ENCODE measurements at places on chromosomes 1 and 21.

- DNase-seq: no peak
Observed at GRCh38 chr1:108814343-108815125, 42.4 kb downstream of the AKNAD1 start.

GRCh38 chr1:15835205-15835740, 12.2 kb upstream of the SPEN start:
- no peak for DNase-seq

DNA sequence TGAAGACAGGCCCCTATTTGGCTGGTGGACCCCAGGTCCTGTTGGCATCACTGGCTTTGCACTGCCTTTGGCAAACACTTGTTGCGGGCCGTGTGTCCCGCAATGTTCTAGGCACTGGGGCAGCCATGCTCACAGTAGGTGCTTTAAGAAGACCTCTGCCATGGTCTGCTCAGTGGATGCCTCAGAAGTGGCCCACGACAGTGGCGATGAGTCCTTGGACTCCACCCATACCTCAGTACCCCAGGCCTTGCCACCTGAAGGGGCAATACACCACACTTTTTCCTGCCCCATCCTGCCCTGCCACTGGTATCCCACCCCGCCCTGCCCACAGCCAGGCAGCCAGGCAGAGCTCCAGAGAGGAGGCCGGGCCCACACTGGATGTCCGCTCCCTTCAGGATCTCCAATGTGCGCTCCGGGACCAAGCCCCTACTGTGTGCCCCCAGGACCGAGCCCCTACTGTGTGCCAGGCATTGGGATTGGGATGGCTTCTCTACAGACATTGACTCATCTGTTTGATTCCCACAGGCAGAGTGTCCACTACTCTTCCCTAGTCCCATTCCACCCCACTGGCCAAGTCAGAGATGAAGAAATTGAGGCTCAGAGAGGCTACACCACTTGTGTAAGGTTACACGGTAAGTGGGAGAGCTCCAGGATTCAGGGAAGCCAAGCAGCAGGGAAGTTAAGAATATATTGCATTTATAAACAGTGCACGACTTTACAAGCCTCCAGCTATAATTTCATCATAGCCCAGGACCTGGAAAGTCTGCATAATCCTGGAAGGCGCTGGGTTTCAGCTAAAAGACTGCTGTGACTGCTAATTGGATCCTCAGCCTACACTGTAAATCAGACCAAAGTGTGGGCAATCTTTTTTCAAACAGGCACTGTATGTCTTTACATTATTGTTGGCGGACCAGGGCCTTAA, 101.6 kb downstream of the DMRTB1 start:
- no peak for DNase-seq

DNA sequence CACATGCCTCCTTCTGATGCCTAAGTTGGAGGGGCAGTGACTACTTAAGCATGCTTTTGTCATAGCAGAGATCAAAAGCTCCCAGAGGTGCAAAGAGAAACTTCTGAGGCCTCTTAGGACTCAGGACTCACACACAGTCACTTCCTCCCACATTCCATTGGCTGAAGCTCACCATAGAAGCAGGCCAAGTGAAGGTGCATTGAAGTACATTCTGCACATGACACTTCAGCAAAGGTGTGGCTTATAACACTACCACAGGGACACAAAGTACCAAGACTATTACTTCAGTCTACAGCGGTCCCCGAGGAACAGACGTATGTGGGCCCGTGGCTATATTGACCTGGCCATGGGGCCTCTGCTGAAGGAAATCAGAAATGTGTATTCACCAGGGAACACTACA, 2.5 kb upstream of the POGK start:
- no peak for DNase-seq

DNA sequence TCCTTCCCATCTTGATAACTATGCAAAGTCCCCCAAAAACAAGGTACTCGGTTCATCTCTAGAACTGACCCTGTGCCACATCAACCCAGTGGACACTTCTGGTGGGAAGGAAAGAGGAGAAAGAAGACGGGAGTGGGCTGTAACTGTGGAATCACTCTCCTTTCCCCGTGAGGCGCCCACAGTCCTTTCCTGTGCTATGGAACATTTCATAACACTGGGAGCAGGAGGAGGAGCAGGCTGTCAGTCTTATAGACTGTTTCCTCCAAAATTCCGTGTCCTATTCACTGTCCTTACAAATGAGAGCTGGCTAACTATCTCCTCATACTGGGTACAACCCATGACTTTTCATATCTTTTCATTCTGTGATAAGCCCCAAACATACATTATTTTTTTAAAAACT, 40.7 kb downstream of the PLEKHA6 start:
- DNase-seq: no peak

DNA sequence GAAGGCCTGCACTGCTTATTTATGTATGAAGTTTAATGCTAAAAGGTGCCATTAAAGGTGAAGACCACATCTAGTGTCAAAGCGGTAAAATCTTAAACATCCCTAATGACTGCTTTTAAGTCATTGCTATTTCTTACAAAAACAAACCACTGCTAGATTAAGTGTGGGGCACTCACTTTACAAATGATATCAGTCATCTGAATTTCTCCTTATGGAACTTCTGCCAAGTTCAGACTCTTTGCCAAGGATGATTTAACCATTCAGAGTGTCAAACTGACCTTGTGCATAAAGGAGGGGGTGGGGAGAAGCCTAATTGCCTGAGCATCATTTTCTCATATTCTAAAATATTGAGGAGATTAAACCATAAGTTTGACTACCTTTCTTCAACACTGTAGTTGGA, 271.5 kb downstream of the TGFB2 start:
- DNase-seq: no peak

DNA sequence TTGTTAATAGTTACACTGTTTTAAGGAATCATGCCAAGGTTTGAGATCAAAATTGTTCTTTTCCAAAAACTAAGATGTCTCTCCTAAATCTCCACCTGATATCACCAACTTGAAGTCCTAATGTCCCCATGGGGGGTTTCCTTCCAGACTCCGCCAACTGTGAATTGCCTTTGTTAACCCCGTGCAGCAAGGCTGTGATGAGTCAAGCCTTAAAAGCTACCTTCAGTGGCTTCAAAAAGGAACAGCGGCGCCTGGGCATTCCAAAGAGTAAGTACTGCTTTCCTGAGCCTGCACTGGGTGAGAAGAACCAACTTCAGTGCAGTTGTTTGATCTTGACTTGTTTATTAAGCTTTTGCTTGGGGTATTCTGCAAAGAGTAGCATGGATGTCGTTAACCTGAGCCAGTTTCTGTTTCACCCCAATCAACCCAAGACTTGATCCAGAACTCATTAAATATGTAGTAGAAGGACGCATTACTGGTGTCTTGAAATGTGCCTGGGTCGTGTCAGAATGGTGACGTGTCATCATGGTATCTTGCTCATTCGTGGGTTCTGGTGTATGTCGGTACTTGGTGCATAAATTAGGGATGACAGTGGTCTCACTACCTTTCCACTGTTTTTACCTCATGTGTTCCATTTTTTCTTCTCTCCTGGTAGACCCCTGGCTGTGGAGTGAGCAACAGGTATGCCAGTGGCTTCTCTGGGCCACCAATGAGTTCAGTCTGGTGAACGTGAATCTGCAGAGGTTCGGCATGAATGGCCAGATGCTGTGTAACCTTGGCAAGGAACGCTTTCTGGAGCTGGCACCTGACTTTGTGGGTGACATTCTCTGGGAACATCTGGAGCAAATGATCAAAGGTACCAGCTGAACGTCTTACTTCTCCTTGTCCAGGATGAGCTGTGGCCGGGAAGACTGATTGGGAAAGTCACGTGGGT, 8.7 kb downstream of the ETS2 start:
- DNase-seq: no peak

DNA sequence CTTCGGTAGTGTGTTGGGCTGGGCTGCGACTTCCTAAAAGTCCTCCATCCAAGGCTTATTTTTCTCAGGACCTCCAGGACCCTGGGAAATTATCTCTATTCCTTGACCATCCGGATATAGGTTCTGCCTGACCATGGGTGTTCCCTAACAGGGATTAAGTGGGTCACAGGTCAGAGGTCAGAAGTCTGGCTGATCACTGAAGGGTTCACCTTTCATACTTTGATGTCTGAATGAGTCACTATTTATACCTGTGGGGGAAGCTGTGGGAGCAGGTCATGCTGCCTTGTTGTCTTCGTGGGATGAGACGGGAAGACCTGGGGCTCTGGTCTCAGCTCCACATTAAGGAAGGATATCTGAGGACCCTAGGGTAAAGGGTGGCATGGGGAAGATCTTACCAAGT, 65.0 kb upstream of the ETV3 start:
- DNase-seq: no peak

DNA sequence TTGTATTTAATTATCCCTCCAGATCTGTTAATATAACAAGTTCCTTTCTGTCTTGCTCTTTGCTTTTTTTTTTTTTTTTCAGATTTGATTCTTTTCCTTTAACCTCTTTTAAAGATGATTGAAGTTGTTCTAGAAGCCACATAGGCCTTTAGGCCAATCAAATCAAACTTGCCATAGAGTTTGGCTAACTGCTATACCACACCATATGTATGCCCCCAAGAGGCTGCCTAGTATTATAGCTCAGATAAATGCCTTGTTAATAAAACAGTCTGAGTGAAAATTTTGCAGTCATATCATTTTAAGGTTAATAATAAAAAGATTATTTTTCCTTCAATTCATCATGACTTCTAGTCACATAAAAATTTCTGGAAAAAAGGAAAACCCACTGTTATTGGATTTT, 696.0 kb upstream of the CHRM3 start:
- DNase-seq: no peak

DNA sequence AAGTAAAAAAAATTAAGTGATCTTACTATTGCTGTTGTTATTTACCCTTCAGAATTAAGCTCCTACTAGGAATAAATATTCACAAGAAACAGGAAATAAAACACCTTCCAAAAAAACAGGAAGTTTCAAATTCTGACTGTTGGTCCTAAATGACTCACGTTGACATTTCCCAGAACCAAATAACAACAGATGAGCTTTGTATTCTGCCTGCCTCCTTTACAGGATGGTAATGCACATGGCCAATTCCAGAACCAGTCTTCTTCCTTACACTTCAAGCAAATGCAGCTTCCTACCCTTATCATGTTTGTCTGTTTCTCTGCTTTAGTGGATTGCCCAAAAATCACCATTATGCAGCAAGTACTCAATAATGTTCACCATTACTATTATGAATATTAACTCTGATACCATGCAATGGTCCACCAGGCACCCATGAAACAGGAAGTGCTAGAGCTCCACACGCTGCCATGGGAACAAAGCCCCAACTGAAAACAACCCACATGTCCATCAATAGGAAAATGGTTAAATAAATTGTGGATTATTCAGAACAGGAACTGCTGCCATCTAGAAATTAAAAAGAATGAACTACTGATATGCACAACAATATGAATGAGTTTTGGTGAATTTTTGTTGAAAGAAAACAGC, 8.9 kb downstream of the CASP9 start:
- DNase-seq: no peak

GRCh38 chr1:221644145-221644448, 97.8 kb downstream of the DUSP10 start:
- DNase-seq: no peak

DNA sequence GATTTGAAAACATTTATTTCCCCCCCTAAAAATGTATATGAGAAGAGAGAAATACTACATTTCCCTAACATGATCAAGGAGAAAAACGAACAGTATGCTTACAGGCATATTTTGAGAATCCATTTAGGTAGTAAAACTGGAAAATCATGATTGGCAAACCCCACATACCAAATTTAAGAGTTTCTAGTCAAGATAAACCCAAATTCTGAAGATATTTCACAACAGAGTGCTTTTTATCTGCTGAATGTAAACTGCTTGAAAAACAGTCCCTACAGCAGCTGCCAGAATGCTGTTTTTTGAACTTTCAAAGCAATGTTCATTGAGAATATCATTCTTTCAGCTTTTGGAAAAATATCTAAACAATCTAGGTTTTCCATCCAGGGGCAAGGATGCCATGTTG, 31.0 kb downstream of the ASH1L start:
- no peak for DNase-seq

- no peak for DNase-seq
Observed at GRCh38 chr1:240295811-240296210, 204.1 kb downstream of the FMN2 start.

GRCh38 chr21:26001356-26001755, 169.2 kb downstream of the APP start:
- no peak for DNase-seq

DNA sequence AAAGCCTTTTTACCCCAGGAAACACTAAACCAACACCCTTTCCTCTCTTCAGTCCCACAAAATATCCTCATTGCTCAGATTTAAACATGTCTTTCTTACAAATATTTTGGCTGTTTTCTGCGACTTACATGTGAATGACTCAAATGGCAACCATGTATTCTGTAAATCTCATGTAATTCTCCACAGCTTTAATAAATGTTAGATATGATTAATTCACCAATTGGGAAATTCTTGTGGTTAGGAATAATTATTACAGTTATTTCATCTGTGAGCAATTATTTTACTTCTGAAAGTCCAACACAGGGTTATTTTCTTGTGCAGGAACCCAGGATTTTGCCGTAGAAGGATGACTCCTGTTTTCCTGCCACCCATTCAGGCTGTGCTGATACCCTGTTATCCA, 431.5 kb downstream of the LMO4 start:
- no peak for DNase-seq

GRCh38 chr21:18499761-18500376, 96.3 kb upstream of the TMPRSS15 start:
- DNase-seq: peak; percentile 27

GRCh38 chr1:201181726-201182125, 8.9 kb upstream of the IGFN1 start:
- DNase-seq: no peak

- no peak for DNase-seq
Observed at GRCh38 chr1:71080230-71080738, 551 bp downstream of the ZRANB2 start.

GRCh38 chr1:74673351-74674111, at the start of gene ERICH3:
ERICH3 (minus strand) TSS chr1:74673792; CDS start chr1:74673519, 273 bp downstream.
- DNase-seq: no peak

DNA sequence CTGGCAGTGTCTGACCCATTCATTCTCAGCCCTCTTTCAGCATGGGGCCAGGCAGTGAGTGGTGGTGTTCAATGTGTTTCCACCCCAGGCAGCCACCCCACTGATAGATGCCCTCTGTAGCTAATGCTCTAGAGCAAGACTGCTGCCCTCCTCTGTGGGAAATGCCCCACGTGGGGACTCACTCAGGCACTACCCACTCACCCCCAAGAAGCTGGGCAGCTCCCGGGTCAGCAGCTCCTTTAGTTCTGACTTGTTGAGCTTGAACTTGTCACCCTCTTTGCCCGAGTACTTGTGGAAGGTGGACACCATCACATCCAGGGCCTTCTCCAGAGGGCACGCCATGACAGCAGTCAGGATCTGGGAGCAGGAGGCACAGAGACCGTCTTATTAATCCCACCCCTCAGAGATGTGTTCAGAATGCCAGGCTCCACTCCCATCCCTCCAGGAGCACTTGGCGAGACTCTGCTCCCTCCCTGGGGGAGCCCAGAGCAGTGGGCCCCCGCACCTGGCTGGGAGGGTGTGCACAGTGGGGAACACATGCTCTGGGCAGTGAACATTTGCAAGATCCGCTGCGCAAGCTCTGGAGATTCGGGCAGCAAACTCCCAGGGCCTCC, 1.0 kb downstream of the S100A4 start:
- DNase-seq: no peak

- DNase-seq: no peak
Observed at GRCh38 chr1:2575801-2576663, 10.5 kb upstream of the PRXL2B start.

- no peak for DNase-seq
Observed at GRCh38 chr1:203765029-203765837, at the start of gene LAX1. LAX1 (plus strand) TSS chr1:203765183; CDS start chr1:203765566, 383 bp downstream.

- no peak for DNase-seq
Observed at GRCh38 chr1:154845879-154846278, 24.2 kb downstream of the KCNN3 start.

GRCh38 chr21:38524168-38525153, 26.2 kb upstream of the ERG start:
- no peak for DNase-seq
